GOT3 (cell line): ENCODE measurements at places on chromosomes 5 and 9.

DNA sequence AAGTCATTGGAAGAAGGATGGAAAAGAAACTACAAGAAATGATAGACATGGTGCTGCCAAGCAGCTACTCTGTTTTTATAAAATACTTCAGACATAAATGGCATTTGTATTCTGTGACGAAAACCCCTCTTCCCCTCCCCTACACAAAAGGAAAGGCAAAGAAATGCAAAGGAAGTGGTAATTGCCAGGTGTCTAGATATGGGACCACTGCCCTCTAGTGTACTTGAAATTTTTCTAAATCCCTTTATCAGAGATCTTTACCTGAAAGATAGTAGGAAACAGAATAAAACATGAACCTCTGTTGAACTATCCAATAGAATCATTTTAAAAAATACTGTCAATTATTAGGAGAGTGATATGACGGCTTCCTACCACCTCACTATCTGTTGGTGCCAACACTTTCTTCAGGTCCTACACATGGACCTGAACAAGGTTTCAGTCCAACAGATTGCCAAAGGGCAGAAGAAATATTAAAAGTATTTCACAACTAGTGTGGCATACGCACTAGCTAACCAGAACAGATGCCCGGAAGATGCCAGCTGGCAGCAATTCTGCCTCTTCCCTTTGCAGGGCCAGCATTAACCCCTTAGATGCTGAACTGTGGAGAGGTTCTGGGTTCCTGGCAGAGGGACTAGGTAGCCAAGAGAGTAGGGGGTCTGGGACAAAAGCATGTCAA lies 104.1 kb downstream of the TSSK1B start:
- DNase-seq, result peak; percentile 49

- DNase-seq, result no peak
Observed at GRCh38 chr5:99543841-99544240, 615.0 kb upstream of the CHD1 start.

DNA sequence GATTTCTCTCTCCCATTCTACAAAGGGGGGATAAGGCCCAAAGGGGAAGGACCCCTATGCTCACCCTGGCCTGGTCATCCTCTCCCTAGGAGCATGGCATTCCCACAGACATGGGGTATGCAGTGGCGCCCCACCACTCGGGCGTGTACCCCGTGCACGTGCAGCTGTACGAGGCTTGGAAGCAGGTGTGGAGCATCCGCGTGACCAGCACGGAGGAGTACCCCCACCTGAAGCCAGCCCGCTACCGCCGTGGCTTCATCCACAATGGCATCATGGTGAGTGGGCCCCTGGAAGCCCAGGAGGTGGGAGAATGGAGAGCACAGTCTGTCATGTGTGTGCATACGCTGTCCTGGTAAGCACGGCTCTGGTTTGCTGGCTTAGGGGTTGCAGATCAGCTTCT lies 27.7 kb downstream of the NDST1 start:
- DNase-seq, result no peak

DNA sequence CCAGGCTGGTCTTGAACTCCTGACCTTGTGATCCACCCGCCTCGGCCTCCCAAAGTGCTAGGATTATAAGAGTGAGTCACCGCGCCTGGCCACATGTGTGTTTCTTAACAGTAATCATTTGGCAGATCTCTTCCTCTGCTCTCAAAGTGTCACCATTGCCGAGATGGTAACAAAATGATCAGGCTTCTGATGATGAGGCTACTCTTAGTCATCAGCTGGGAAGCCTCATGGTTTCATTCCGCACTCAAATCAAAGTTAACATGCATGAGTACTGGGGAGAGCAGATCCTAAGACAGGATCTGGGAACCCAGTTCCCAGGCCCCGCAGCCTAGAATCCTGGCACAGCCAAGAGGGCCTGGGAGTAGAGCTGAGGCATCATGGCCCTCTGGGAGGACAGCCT lies 27.4 kb downstream of the BARHL1 start:
- peak; percentile 19 for DNase-seq

- no peak for DNase-seq
Observed at GRCh38 chr9:116264361-116264760, 110.8 kb downstream of the PAPPA start.

GRCh38 chr5:131064669-131065371 lies 100.2 kb downstream of the HINT1 start:
- DNase-seq, result no peak

- no peak for DNase-seq
Observed at GRCh38 chr9:130936285-130937117, 2.5 kb downstream of the FIBCD1 start.

DNA sequence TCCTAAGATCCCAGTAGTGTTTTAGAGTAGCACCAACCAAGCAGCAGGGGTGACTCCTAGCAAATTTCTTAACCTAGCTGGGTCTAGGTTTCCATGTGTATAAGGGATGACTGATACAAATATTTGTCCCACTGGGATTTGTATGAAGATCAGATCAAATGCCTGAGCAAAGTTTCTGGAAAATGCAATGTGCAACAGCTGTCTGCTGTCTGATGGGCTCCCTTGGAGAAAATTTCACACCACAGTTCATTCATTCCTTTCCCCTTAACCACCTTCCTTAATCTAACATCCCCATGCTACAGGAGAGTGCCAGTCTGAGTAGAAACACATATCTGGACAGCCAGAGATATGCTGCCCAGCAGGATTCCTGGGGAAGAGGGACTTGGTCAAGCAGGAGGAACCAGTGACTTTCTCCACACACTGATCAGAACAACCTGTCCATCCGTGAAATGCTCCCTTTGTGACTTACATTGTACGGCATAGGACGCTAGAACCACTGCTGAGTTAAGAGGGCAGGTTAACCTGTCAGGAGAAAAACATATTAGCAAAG lies 53.3 kb downstream of the PTPN3 start:
- DNase-seq, result no peak

DNA sequence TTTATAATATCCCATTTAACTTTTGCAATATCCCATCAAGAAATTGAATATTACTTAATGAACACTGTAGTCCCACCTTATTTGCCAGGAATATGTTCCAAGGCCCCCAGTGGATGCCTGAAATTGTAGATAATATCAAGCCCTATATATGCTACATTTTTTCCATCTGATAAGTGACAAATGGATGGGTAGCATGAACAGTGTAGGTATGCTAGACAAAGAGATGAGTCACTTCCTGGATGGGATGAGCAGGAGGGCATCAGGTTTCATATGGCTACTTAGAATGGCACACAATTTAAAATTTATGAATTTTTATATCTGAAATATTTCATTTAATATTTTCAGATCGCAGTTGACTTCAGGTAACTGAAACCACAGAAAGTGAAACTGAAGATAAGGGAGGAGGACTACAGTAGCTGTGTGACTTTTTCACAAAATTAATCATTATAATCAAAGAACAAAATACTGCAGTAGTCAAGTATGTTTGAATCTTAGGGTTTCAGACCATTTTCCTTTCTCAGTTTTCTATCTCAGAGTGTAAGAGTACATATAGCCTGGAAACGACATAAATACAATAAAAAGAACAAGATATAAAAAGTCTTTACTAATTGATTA lies 636.4 kb upstream of the ARRDC3 start:
- no peak for DNase-seq

- no peak for DNase-seq
Observed at GRCh38 chr5:67030289-67031056, 166.1 kb downstream of the CD180 start.

DNA sequence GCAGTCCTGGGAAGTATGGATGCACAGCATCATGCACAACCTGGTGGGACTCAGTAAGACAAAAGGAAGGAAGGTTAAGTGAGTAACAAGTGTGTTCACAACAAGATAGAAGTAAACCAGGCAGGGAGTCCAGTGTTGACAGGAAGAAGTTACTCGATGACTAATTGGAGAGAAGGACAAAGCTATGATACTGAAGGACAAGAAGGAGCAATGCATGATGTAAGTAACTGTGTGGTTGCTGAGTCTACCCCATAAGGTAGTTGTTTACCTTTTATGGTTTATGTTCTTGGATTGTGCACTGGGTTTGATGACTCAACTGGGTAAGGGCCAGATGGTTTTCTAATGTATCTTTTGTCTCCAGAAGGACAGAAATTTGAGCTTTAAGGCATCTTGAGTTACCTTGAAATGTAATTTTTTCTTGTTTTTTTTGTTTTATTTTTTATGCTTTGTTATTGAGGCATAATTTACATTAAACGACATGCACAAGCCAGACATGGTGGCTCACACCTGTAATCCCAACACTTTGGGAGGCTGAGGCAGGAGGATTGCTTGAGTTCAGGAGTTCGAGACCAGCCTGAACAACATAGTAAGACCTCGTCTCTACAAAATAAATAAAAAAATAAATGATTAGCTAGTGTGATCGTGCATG lies 89.2 kb upstream of the CAST start:
- DNase-seq, result no peak

DNA sequence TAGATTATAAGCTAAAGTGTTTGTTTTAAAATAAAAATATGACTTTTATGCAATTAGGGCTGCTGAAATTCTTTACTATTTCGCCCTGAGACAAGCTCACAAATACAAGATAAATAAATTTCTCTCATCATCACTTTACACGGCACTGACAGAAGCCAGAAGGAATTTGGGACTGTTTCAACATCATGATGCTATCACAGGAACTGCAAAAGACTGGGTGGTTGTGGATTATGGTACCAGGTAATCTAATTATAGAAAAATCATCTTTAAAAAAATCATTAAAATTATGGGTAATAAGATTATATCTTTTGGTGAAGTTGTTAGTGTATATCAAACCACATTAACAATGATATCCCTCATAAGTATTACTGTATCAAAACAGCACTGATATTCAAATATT lies 95.0 kb downstream of the MAN2A1 start:
- no peak for DNase-seq

- DNase-seq, result no peak
Observed at GRCh38 chr9:126320158-126320922, 6.3 kb upstream of the MVB12B start.

DNA sequence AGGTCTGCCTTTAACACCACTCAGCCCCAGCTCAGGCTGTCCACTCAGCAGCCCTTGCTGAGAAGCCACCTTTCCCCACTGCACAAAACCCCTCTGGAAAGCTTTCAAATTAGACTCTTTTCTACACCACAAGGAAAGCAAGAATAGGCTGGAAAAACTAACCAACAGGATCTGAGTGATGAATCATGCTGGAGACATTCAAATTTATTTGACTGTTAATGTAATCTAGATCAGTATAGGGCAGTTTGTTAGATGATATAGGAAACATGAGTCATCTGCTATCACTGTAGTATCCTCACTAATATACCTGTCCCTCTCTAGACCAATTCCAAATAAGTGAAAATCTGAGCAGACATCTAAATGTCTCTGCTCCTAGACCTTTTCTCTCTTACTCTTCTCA lies 127.8 kb upstream of the PAM start:
- DNase-seq, result no peak

- no peak for DNase-seq
Observed at GRCh38 chr5:179228341-179229121, 116.7 kb downstream of the ADAMTS2 start.

DNA sequence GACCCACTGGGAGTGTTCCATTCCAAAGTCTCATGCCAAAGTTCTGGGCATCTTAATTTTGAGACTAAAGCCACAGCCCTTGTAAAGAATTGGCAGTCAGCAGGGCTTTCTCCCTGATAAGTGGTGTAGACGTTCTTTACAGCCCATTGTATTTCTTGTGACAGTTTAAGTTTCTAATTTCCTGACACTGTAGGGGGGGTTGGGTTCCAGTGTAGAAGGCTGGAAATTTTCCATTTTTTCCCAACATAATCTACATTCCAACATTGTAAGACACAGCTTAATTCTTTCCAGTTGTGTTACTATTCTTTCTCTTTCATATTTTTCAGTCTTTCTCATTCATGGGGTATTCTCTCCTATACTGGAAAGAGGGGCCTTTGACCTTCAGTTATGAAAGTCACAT lies 121.1 kb downstream of the FBXL7 start:
- DNase-seq, result no peak

- no peak for DNase-seq
Observed at GRCh38 chr9:121360601-121361374, 9.3 kb downstream of the STOM start.

DNA sequence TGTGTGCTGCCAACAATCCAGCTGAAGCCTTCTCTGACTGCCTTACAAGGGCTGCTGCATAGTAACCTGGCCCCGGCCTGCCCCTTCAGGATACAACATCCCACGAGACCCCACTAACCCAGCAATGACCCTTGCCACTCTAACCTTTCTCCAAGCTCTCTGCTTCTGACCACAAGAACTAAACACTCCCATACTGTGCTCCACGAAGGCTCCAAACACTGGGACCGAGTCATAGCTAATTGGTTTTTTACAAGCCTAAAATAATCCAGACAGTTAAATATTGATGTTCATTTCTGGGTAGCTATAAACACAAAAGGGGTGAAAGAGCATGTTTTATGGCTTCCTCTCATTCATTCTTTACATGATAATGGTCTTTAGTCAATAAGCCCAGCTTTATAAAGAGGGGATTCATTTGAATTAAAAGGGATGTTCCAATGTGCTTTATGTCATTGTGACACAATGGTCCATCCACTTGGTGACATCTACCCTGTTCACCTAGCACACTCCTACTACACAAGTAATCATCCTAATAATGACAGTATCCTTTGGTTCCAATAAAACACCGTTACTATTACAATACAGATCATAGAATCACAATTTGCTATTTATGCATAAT lies 16.2 kb upstream of the TLE4 start:
- no peak for DNase-seq

GRCh38 chr5:129973716-129974426 lies 69.6 kb downstream of the CHSY3 start:
- no peak for DNase-seq

- DNase-seq, result no peak
Observed at GRCh38 chr9:76401580-76402354, 7.5 kb upstream of the RFK start.

GRCh38 chr5:159412284-159413046 lies 82.2 kb upstream of the IL12B start:
- DNase-seq, result no peak

GRCh38 chr9:84235511-84235910 lies 105.0 kb downstream of the SLC28A3 start:
- no peak for DNase-seq

GRCh38 chr5:88761269-88761850 lies 121.6 kb downstream of the MEF2C start:
- DNase-seq, result no peak

- no peak for DNase-seq
Observed at GRCh38 chr9:73059247-73059646, 92.4 kb upstream of the ANXA1 start.

- DNase-seq, result no peak
Observed at GRCh38 chr9:9305600-9305999, 1307.2 kb downstream of the PTPRD start.

DNA sequence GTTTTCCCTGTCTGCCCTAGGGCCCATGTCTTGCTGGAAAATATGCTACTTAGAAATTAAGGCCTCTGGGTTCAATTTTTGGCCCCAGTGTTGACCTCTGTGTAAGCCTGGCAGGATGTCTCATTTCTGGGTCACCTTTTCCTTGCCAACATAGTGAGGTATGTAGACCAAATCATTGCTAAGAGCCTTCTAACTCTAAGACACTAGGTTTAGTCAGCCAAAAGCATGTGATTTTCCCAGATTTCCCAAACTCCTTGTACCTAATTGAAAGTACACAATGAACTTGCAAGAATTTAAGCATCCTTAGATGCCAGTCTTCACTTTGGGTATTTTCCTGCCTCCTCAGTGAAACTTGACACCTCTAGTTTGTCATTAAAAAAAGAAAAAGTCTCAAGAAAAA lies 77.0 kb downstream of the GALNT10 start:
- no peak for DNase-seq

GRCh38 chr5:38453506-38453905 lies 102.9 kb downstream of the LIFR start:
- no peak for DNase-seq

GRCh38 chr9:120532891-120533290 lies 47.1 kb downstream of the CDK5RAP2 start:
- no peak for DNase-seq
